Placental pericyte (primary cell): ENCODE measurements at places on chromosomes 13 and 19. TPM values are rescaled to one million over a fixed set of nuclear protein-coding genes. Genes with fewer than 3 reads are reported as not detected.

SLC17A7 gene
- total RNA-seq = not detected in 2 replicates

SAFB gene
- 41.8 and 60.4 TPM in 2 replicates for total RNA-seq

COMP gene
- not detected in 2 replicates for total RNA-seq

PDE4C gene
- total RNA-seq = 0.29 and 1.3 TPM in 2 replicates

EEF2 gene
- total RNA-seq = 2,308 and 5,096 TPM in 2 replicates

LYPD5 gene
- under 0.01 TPM in 1 of 2 replicates, not detected in the other for total RNA-seq

TMEM238 gene
- total RNA-seq = 1.4 TPM in 1 of 2 replicates, not detected in the other

TMEM150B gene
- not detected in 2 replicates for total RNA-seq

PRRG2 gene
- 0.14 and 0.22 TPM in 2 replicates for total RNA-seq

FCER2 gene
- not detected in 2 replicates for total RNA-seq

ZNF69 gene
- total RNA-seq = 3.1 and 8.3 TPM in 2 replicates

LHB gene
- total RNA-seq = not detected in 2 replicates

ATP7B gene
- 1.4 and 2.8 TPM in 2 replicates for total RNA-seq

SERP2 gene
- 1.5 and 3.4 TPM in 2 replicates for total RNA-seq

SWSAP1 gene
- total RNA-seq = 0.72 and 1.1 TPM in 2 replicates

LRRC4B gene
- total RNA-seq = under 0.01 TPM in 1 of 2 replicates, not detected in the other

NMRK2 gene
- not detected in 2 replicates for total RNA-seq

PODNL1 gene
- total RNA-seq = 1.6 and 4.4 TPM in 2 replicates

FBXO17 gene
- 13.8 and 24.1 TPM in 2 replicates for total RNA-seq

SYT3 gene
- total RNA-seq = not detected in 2 replicates

POU4F1 gene
- total RNA-seq = not detected in 2 replicates

ZNF229 gene
- total RNA-seq = 12.7 and 18.6 TPM in 2 replicates

KIR3DL2 gene
- total RNA-seq = not detected in 2 replicates

PROZ gene
- not detected in 2 replicates for total RNA-seq

LMTK3 gene
- 0.14 TPM in 1 of 2 replicates, not detected in the other for total RNA-seq

COX6B2 gene
- 0.14 and 0.22 TPM in 2 replicates for total RNA-seq

TTYH1 gene
- not detected in 2 replicates for total RNA-seq

CAMSAP3 gene
- not detected in 2 replicates for total RNA-seq

CD33 gene
- not detected in 2 replicates for total RNA-seq

KBTBD7 gene
- 4.3 and 4.6 TPM in 2 replicates for total RNA-seq

ICAM3 gene
- total RNA-seq = 2.8 and 11.3 TPM in 2 replicates

S1PR4 gene
- total RNA-seq = not detected in 2 replicates

NEK3 gene
- total RNA-seq = 9.4 and 14.0 TPM in 2 replicates

PALM3 gene
- total RNA-seq = 0.22 TPM in 1 of 2 replicates, not detected in the other

ZNF85 gene
- 1.3 and 13.5 TPM in 2 replicates for total RNA-seq

VSTM1 gene
- not detected in 2 replicates for total RNA-seq

GPR183 gene
- 0.22 and 13.2 TPM in 2 replicates for total RNA-seq

C3 gene
- 33.9 and 203 TPM in 2 replicates for total RNA-seq

UPK1A gene
- not detected in 2 replicates for total RNA-seq

NAPSA gene
- total RNA-seq = not detected in 2 replicates

LGALS7 gene
- not detected in 2 replicates for total RNA-seq

SLC10A2 gene
- total RNA-seq = not detected in 2 replicates
